ENCODE measurements at places on chromosomes 16 and 17.

DNA sequence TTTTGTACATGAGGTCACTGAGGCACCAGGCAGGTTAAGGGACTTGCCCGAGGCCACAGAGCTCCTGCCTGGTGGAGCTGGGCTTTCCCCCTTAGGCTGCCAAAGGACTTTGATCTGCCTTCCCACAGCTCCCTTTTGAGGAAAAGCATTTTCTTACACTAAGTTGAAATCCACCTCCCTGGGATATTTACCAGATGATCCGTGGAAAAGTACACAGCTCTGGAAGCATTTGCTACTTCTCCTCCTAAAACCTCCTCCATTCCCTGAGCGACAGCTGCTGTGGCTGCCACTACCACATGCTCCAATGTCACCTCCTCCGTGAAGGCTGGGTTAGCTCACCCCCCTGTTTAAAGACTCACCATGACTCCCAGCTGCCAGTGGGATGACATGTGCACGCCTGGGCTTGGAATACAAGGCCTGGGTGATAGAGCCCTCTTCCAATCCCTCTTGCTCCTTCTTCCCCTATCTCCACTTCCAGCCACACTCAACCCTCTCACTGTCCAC is 1.2 kb upstream of the MPRIP start:
- DNase-seq = peak; percentile 71

- no peak for DNase-seq
Observed at GRCh38 chr17:53635444-53635843, 187.3 kb upstream of the KIF2B start.

- no peak for DNase-seq
Observed at GRCh38 chr16:65547772-65548446, 426.0 kb upstream of the CDH11 start.

GRCh38 chr17:30796016-30796415 is 28.5 kb downstream of the CRLF3 start:
- no peak for DNase-seq

GRCh38 chr17:59851439-59852375 is 41.0 kb downstream of the TUBD1 start:
- no peak for DNase-seq

- no peak for DNase-seq
Observed at GRCh38 chr17:10417431-10417830, 4.3 kb downstream of the MYH8 start.

GRCh38 chr17:9116861-9117568 is 95.7 kb downstream of the NTN1 start:
- no peak for DNase-seq

GRCh38 chr17:34720760-34721159 is 141.4 kb downstream of the TMEM132E start:
- no peak for DNase-seq

- DNase-seq = no peak
Observed at GRCh38 chr17:37713624-37714023, 31.2 kb downstream of the HNF1B start.

- no peak for DNase-seq
Observed at GRCh38 chr17:67412941-67413340, 35.9 kb downstream of the PITPNC1 start.

- no peak for DNase-seq
Observed at GRCh38 chr16:83054283-83054682, 427.5 kb downstream of the CDH13 start.

DNA sequence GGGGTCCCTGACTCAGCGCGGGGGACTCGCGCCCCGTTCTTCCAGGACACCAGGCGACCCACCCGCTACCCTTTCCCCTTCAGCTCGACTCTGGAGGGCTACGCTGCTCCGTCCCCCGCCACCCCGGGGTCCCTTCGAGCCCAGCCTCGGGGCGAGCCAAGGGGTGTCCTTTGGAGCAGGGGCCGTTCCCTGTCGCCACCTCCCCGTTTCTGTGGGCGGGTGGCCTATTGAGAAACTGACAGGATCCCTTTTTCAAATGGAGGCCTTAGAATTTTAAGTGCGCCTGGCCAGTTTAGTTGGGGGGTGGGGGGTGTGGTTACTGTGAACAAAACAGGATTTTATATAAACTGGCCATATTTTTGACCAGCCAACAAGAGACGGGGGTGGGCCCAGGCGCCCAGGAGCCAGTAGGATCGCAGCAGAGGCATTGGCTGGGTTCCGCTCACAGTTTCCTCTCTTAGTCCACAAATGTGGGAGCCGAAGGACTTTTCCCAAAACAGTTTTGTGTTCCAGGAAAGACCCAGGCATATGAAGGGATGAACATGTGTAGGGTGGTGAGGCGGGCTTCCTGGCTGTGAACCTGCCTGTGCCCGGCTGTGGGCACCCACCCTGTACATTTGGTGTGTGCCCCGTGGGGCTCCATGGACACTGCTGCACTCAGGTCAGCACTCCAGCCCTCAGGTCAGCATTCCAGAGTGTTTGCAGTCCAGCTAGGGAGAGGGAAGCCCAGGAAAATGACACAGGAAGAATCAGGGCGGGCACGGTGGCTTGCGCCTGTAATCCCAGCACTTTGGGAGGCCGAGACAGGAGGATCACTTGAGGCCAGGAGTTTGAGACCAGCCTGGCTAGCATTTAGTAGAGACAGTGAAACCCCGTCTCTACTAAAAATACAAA is 722 bp upstream of the TIMP2 start:
- no peak for DNase-seq

- no peak for DNase-seq
Observed at GRCh38 chr17:54280741-54281140, 458.0 kb downstream of the KIF2B start.

- DNase-seq = no peak
Observed at GRCh38 chr17:58412961-58413586, 4.3 kb downstream of the RNF43 start.

GRCh38 chr17:2181897-2182448 is 121.6 kb downstream of the SMG6 start:
- DNase-seq = no peak

GRCh38 chr17:34885076-34885475 is 76.2 kb downstream of the CCT6B start:
- no peak for DNase-seq

GRCh38 chr17:11813871-11814270 is 183.4 kb downstream of the ZNF18 start:
- no peak for DNase-seq

DNA sequence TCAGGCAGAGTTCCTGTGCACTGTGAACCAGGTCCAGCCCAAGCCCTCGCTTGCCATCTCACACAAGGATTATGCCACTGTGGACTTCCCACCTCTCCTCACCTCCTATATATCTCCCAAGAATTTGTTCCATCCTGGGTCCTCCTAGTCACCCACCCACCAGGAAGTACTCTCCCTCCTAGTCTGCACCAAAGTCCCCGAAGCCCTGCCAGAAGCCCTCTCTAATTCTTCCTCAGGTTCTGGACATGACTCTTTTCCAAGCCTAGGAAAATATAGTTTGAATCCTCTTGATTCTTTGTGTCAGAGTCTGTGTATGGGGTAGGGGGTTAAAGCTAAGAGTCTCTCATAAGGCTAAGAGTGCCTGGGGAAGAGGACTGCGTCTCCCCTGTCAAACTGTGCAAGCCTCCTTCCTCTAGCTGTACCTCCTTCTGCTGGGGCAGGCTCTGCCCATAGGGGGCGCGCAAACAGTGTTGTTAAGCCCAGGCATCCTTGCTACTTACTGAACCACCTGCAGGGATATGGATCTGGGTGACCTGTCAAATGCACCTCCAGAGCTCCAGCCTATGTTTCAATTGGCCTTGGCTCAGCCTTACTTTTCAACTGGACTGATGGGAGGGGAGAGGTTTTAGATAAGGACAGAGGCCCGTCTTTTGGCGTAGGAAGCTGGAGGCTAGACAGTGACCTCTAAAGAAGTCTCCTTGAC is 16.6 kb upstream of the DLX4 start:
- DNase-seq = peak; percentile 93

- no peak for DNase-seq
Observed at GRCh38 chr17:10907370-10907769, 69.5 kb upstream of the PIRT start.

DNA sequence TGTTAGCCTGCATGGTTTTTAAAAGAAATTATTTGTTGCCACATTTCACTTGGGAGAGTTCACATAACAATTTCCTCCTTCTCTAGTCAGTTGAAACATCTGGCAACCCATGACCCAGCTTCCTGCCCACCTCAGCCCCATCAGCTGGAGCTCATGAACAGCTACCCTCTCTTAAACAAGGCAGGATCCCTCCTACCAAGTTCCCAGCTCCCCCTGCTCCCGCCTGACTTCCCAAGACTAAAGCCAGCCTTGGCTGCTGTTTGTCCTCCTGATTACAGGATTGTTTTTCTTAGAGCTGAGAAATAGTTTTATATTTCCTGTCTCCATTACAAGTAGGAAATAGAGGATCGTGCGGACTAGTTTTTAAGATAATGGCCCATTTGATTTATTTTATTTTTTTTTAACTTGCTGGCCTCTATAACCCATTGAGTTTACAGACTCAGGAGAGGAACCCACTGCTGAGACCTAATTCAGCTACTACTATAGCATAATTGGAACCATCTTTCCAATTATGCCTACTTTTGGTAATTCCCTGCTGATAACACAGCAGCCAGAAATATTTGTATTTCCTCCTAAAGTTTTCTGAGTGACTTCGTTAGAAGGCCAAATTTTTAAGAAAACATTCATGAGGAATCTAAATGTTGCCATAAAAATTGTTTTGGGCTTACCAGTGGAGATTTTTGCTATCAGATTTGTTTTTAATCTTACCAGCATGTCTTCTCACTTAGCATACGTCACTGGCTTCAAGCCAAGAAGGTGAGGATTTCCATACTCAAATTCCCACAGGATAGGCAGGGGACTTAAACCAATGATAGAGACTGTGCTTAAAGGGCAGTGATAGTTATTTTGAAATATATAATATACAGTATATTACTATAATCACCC is 90.0 kb downstream of the ELAC2 start:
- no peak for DNase-seq

DNA sequence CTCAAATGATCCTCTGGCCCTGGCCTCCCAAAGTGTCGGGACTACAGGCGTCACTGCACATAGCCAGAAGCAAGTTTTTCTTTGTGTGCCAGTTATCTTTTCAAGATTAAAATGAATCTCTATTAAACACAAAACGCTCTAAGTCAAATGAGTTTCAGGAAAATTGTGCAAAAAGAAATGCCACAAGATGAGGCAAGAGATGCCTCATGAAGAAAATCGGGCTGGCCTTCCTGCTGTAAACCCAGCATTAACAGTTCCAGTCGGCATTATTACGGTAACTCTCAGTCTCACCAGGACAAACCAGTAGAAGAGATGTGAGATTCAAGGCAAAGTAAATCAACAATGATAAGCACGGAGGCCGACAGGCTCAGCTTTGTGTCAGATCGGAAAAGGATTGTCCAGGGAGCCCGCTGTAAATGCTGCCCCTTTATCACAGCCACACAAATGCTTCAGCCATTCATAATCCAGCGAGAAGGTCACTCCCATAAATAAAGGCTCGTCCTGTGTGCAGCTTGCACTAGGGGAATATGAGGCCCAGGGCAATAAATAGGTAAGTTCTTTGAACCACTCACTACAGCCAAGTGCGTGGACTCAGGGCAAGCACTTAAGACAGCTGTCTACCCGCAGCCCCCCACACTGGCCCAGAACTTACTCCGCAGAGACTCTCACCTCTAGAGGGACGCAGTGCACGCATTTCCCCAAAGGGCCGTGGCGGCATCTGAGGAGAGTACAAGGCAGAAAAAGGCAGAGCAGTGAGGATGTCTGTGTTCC is 27.2 kb downstream of the NPLOC4 start:
- no peak for DNase-seq

GRCh38 chr17:49434821-49435670 is 20.4 kb upstream of the PHB1 start:
- DNase-seq = peak; percentile 84

GRCh38 chr17:2803386-2803785 is 7.1 kb downstream of the RAP1GAP2 start:
- no peak for DNase-seq
